Fibroblast of lung (primary cell): ENCODE measurements at places on chromosomes 12 and 14. TPM values are rescaled to one million over a fixed set of nuclear protein-coding genes. Genes with fewer than 3 reads are reported as not detected.

The CCDC196 gene
- total RNA-seq = not detected in 2 replicates

The KSR2 gene
- not detected in 2 replicates for total RNA-seq

The NPAS3 gene
- 0.26 and 0.50 TPM in 2 replicates for total RNA-seq

The TCL1A gene
- not detected in 2 replicates for total RNA-seq

The GPX2 gene
- total RNA-seq = not detected in 2 replicates

The PLEK2 gene
- total RNA-seq = 0.17 and 0.51 TPM in 2 replicates

The EML1 gene
- 36.2 and 74.5 TPM in 2 replicates for total RNA-seq

The NRL gene
- total RNA-seq = 0.77 and 0.99 TPM in 2 replicates

The TAS2R13 gene
- total RNA-seq = 1.0 and 1.7 TPM in 2 replicates

The LIN7A gene
- total RNA-seq = 9.5 and 22.8 TPM in 2 replicates

The PHLDA1 gene
- total RNA-seq = 127 and 252 TPM in 2 replicates

The ACSM4 gene
- not detected in 2 replicates for total RNA-seq

The BAZ2A gene
- total RNA-seq = 15.9 and 32.0 TPM in 2 replicates

The MIPOL1 gene
- total RNA-seq = 8.6 and 9.0 TPM in 2 replicates
